ENCODE measurements at places on chromosomes 5 and 9.

GRCh38 chr5:112083623-112084022 lies 326.6 kb upstream of the NREP start:
- DNase-seq, result no peak

DNA sequence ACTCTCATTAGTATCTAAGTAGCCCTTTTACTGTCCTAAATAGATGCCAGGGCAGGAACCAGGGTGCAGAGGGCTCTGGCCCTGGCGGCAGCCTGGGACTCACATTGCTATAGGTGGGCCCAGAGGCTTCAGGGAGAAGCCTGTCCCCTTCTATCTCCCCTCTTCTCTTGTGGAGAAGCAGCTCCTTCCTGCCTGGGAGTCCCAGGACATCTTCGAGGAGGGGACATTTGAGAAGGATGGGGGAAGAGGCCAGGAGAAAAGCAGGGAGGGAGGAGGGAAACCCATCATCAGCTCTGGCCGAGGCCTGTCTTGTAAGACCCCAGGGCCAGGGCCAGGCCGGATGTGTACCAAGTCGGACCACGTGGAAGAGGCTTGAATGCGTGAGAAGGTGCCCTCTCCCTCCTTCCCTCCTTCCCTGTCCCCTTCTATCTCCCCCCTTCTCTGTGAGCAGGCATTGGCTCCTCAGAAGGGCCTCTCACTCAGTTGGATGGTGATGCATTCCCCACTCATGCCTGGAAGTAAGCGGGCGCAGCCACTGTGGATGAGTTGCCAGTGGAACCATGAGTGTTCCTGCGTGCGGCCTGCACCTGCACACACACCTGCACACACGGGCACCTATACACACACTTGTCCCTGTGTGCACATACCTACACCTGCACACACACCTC lies 20.7 kb upstream of the LPCAT1 start:
- DNase-seq, result no peak

DNA sequence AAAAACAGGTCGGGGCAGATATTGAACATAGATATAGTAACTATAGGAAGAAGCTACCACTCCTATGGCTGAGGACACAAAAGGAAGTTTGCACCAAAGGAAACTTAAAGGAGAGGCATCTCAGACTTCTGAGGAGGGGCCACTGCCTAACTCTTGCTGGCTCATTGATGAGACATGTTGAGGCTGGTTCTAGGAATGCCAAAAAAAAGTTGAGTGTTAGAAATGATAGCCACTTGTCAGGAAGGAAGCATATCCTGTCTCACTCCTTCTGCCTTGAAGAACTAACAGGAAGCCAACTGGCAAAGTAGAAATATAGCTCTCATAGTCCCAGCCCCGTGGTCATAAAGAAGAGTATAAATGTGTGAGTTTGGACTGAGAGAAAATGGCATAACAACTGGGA lies 23.3 kb upstream of the STOM start:
- no peak for DNase-seq

DNA sequence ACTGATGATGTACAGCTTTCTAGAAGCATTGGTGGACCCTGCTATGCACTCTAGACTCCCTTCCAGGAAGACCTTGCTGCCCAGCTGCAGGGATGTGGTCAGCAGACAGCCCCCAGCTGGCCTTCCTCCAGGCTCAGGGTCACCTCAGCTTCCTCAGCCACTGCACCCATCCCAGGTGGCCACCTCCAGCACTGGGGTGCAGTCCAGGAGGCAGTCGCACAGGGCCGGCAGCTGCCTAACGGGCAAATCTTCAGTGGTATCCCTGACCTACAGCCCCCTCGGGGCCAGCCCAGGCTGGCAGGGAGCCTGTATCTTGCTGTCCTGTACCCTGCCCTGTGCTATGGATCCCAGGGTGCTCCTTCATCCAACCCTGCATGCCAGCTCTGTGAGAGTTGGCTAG lies 81.8 kb downstream of the GADD45G start:
- no peak for DNase-seq

- DNase-seq, result no peak
Observed at GRCh38 chr9:81879501-81879916, 48.7 kb upstream of the SPATA31D4 start.

GRCh38 chr9:23343226-23343625 lies 482.8 kb downstream of the ELAVL2 start:
- DNase-seq, result no peak

- no peak for DNase-seq
Observed at GRCh38 chr9:106864373-106865143, 1.6 kb downstream of the ZNF462 start.

- no peak for DNase-seq
Observed at GRCh38 chr9:100759215-100759614, 181.3 kb downstream of the CAVIN4 start.

DNA sequence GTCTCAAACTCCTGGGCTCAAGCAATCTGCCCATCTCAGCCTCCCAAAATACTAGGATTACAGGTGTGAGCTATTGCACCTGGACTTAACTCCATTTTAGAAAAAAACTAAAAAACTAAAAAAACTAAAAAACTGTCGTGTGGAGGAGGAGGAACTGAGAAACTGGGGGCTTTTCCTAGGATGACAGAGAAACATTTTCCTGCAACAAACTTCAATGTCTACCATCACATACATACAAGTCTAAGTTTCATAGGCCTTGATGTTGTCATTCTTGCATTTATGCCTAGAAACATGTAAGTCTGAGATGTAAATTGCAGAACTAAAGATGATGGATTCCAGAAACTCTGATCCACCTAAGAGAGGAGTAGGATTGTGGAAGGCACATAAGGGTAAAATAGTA lies 556.8 kb downstream of the RAB3C start:
- DNase-seq, result no peak

- no peak for DNase-seq
Observed at GRCh38 chr9:123548741-123549545, 192.9 kb downstream of the CRB2 start.

DNA sequence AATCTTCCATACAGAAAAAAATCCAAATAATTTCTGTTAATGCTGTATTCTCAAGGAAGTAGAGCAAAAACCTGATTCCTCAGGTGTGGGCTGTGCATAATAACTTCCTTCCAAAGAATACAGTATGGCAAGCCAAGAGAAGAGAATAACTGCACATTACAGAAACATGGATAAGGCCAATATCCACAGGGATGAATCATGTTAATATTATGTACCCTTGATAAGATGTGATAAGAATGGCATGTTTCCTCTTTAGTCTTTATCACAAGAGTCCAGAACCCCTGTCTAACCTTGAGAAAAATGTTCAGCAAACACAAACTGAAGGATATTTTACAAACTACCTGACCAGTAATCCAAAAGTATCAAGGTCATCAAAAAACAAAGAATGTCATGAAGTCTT lies 795.8 kb downstream of the SEMA5A start:
- no peak for DNase-seq

- DNase-seq, result no peak
Observed at GRCh38 chr5:95069948-95070347, 214.9 kb downstream of the MCTP1 start.

- DNase-seq, result no peak
Observed at GRCh38 chr9:76646249-76646648, 118.0 kb upstream of the PCA3 start.

- no peak for DNase-seq
Observed at GRCh38 chr9:90948156-90948555, 146.5 kb downstream of the SYK start.

- DNase-seq, result no peak
Observed at GRCh38 chr5:14136228-14136627, 6.9 kb upstream of the TRIO start.

DNA sequence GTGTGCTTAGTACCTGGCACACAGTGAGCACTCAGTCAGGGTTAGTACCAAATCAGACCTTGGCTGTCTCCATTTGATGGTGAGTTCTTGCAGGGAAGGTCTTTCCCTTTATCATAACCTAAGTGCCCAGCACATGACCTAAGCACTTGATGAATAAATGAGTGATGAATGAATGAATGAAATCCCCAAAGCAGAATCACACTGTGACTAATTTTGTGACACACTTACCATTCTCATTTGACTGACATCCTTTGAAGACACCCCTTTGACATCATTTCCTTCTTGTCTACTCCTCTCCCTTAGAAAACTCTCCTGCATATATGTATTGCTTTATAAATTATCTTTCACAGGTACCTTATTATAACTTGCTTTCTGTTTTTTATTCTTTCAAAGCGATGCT lies 130.2 kb upstream of the ELL2 start:
- DNase-seq, result no peak

- no peak for DNase-seq
Observed at GRCh38 chr9:97773091-97773490, 76.0 kb upstream of the XPA start.

GRCh38 chr5:59256331-59256730 lies 637.2 kb downstream of the PDE4D start:
- no peak for DNase-seq

GRCh38 chr5:55929020-55929799 lies 65.6 kb downstream of the IL6ST start:
- no peak for DNase-seq

GRCh38 chr5:148374690-148375360 lies 8.9 kb upstream of the FBXO38 start:
- DNase-seq, result no peak

GRCh38 chr5:167096816-167097215 lies 1194.6 kb upstream of the WWC1 start:
- DNase-seq, result no peak

DNA sequence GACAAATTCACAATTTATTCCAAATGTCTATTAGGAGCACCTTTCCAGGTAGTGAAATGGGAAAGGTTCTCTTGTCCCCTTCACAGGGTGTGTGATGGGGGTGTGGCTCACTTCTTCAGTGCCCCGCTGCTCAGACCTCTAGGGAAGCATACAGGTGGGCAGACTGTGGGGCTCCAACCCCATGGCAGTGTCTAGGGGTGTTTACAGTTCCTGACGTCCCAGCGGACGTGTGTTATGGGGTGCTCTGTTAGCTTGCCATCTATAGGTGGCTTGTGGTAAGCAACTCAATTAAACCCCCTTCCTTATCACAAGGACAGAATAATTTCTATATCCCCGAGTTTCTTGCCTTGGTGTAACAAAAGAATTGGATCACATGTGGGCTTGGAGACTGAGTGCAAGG lies 67.4 kb upstream of the SPINK5 start:
- DNase-seq, result no peak

GRCh38 chr5:1884678-1885403 lies 2.1 kb upstream of the IRX4 start:
- no peak for DNase-seq

- no peak for DNase-seq
Observed at GRCh38 chr5:67165526-67166459, 30.8 kb downstream of the CD180 start.

DNA sequence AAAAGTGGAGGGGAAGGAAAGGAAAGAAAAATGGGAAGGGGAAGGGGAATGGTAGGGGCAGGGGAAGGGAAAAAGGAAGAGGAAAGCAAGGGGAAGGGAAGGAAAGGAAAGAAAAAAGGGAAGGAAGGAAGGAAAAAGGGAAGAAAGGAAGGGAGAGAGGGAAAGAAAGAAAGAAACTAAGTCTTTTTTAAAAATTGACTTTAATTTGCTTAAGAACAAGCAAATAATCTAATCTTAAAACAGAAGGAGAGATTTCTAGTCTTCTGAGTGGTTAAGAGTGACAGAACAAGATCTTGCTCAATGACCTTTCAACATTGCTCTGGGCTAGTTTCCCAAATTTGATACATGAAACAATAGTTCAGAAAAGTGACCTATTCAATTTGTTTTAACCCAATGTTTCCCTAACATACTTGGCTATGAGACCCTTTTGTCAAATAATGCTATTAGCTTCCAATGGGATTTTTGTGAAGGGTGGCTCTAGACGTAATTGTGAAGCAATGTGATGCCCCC lies 33.4 kb upstream of the GLIS3 start:
- no peak for DNase-seq

DNA sequence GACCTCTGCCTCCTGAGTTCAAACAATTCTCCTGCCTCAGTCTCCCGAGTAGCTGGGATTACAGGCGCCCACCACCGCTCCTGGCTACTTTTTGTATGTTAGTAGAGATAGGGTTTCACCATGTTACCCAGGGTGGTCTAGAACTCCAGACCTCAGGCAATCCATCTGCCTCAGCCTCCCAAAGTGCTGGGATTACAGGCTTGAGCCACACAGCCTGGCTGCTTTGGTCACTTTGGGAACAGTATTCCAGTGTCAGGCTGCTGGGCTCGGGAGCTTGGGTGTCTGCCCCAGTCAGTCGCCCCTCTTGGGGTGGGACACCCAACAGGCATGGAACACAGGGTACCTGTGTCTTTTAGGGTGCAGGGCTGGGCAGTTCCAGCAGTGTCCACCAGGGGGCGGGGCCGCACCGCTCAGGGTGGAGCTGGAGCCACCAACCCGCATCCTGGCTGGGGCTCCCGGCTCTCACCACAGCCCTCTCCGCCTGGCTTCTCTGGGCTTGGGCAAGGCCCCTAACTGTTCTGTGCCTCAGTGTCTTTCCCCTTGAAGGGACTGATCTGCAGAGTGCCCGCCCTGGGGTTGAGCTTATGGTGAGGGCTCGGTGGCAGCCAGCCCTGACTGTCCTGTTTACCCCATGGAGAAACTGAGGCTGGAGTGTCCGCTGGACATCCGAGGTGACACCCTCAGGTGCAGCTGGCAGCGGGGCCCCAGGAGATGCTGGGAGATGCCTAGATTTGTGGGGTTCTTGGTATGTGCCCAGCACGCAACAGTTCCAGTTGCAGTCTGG lies 6.4 kb upstream of the RNU6ATAC start:
- no peak for DNase-seq

GRCh38 chr5:19902316-19902934 lies 85.6 kb downstream of the CDH18 start:
- no peak for DNase-seq

- DNase-seq, result no peak
Observed at GRCh38 chr5:97528941-97529340, 345.9 kb upstream of the RIOK2 start.

DNA sequence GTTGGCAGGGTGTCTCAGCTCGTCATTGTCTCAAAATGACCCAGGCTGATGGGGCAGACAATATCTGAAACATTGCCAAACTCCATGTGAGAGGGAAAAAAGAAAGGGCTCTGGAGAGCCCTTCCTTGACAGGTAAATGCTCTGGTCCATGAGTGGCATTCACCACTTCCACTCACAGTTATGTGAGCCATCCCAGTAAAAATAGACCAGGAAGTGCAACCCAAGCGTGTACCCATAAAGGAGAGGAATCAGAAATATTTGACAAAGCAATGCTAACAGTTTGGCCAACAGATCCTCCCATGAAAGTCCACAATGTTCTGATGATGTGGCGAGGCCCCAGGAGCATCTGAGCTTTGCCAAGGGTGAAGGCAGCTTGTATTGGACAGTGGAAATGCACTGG lies 49.4 kb downstream of the ASTN2 start:
- DNase-seq, result no peak

DNA sequence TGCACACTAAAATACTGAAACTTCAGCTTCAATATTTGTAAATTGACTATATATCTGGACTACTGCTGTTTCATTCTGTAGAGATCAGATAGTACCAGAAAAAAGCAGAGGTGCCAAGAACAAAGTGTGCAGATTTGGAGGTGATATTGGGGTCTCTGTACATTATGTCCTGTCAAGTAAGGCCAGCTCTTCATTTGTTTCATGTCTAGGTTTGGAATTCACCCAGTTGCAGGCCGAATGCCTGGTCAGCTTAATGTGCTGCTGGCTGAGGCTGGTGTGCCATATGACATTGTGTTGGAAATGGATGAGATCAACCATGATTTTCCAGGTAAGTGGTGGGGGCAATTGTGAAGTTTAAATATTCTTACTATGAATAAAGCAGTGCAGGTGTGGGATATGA lies 96.9 kb downstream of the NNT start:
- no peak for DNase-seq

- no peak for DNase-seq
Observed at GRCh38 chr5:62608529-62609511, 30.2 kb downstream of the LRRC70 start.

- DNase-seq, result no peak
Observed at GRCh38 chr9:5008202-5008601, 23.1 kb downstream of the JAK2 start.

- DNase-seq, result no peak
Observed at GRCh38 chr9:83988411-83988810, 7.8 kb downstream of the RMI1 start.

All from NCI-H1436 treated with DMSO at 0.1 percent for 48 hours (cell line).